ENCODE measurements at places on chromosomes 3 and 15. TPM values are rescaled to one million over a fixed set of nuclear protein-coding genes. Genes with fewer than 3 reads are reported as not detected.

DNA sequence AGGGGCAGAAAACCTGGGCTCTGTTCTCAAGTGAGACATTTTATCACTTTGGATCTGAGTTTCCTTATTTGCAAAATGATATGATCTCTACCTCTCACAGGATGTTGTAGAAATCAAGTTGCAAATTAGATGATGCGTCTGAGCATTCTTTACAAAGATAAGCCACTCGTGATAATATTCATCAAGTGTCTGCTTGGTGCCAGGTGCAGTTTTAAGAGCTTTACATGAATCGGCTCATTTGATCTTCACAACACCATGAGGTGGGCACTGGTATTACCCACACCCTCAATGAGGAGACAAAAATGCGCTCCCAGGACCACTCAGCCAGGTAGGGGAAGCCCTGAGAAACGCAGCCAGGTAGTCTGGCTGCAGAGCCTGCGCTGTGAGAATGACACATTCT, 59.1 kb upstream of the CA12 start:
- H3K36me3 ChIP-seq: no peaks in the 10 kb centered on the region
- DNase-seq: no peak
- H3K4me1 ChIP-seq: peaks cover 10% of the 10 kb centered on the region

GRCh38 chr3:192848371-192849233, 69.1 kb downstream of the MB21D2 start:
- H3K36me3 ChIP-seq: no peaks in the 10 kb centered on the region
- H3K27ac ChIP-seq: no peak overlapping the region
- DNase-seq: no peak
- peaks cover 52% of the 10 kb centered on the region for H3K4me1 ChIP-seq
- no peak overlapping the region for H3K4me3 ChIP-seq
- no peaks in the 10 kb centered on the region for H3K27me3 ChIP-seq

DNA sequence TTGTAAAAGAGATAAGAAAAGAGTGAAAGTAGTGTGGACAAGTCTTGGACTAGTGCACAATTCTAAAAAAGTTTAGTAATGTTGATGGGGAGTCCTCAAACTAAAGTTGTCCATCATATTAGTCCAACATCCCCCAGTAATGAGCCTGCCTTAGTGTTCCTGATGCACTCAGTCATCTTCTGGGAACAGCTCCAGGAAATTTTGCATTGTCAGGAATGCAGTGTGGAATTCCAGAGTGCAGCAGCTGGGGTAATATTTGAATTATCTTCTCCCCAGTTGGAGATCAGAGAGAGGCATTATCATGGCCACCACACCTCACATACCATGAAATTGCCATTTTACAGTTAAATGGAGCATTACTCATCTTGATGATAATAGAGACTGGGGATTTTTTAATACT, 528.8 kb upstream of the NAALADL2 start:
- DNase-seq: no peak
- H3K27ac ChIP-seq: no peak overlapping the region
- no peaks in the 10 kb centered on the region for H3K4me1 ChIP-seq
- no peaks in the 10 kb centered on the region for H3K27me3 ChIP-seq

DNA sequence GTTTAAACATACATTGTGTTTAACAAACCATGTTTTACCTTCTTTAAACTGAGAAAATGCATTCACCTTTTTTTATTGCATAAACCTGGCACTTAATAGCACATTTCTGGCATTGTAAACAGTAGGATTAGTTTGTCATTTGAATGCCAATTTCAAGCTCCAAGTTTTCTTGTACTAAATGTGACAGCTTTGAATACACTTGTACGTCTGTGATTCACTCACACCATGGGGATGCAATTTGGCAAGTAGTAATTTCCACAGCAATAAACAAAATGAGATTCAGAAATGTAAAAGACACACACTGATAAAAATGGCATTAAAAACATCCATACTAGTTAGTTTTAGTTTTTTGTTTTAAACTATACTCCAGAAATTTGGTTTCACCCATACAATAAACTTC, 598.9 kb downstream of the SI start:
- no peaks in the 10 kb centered on the region for H3K36me3 ChIP-seq
- no peak overlapping the region for H3K27ac ChIP-seq
- no peak overlapping the region for H3K4me3 ChIP-seq
- no peaks in the 10 kb centered on the region for H3K4me1 ChIP-seq
- H3K27me3 ChIP-seq: no peaks in the 10 kb centered on the region
- no peak for DNase-seq

GRCh38 chr15:80967451-80967850, 22.2 kb downstream of the MESD start:
- H3K27me3 ChIP-seq: no peaks in the 10 kb centered on the region
- no peak for DNase-seq
- no peak overlapping the region for H3K4me3 ChIP-seq

DNA sequence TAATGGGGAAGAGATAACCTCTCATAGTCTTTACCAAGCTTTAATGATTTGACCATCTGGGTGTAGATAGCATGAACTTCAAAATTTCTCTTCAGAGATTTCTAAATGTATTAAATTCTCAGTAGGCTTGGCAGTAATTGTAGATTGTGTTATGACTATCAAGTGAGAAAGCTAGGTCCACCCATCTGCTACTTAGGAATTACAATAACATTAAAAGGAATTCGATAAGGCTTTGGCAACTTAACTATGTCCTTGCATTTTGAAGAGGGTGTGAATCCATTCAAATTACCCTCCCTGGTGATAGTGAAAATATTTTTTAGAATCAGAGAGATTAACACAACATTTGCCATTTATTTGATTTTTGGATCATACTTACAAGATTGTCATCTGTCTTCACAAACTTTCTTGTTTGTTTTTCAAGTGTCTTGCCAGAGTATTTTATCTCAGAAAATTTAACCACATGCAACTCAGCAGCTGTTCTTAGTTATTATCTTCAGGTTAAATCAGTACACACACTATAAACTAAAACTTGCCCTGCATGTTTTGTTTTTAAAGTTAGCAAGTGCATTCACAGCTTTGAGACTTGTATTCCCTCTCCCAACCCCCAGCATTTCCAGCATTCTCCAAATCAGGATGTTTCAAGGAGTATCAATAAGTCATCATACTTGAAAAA, 69.6 kb upstream of the COL8A1 start:
- H3K27ac ChIP-seq: no peak overlapping the region
- no peaks in the 10 kb centered on the region for H3K4me1 ChIP-seq
- no peak overlapping the region for H3K4me3 ChIP-seq

DNA sequence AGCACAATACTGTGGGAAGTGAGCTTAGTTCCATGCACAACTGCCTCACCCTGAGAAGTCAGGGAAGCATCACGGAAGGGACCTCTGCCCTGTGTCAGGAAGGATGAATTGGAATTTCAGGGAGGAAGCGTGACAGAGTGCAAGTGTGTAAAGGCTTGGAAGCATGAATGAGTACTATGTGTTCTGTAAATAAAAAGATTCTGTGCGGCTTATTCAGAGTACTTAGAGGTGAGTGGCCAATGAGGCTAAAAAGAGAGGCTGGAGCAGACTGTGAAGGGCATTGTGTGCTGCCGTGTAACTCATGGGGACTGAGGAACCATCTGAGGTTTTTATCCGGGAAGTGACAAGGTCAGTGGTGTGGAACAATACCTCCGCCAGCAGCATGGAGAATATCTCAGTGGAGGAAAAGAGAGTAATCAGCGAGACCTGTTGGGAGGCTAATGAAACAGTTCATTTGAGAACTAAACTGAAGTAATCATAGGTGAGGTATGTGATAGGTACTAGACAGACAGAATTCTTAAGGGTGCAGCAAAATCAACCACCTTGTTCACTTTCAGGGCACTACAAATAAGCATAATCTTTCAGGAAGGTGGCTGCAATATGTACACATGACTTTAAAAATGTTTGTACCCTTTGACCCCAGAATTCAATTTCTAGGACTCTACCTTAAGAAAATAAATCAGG, 64.9 kb upstream of the SPRED1 start:
- no peaks in the 10 kb centered on the region for H3K36me3 ChIP-seq
- DNase-seq: no peak
- no peaks in the 10 kb centered on the region for H3K27me3 ChIP-seq
- no peak overlapping the region for H3K4me3 ChIP-seq
- H3K4me1 ChIP-seq: no peaks in the 10 kb centered on the region
- no peak overlapping the region for H3K27ac ChIP-seq

PRR20G gene
- total RNA-seq: not detected

C2CD4A gene
- total RNA-seq: not detected

GOLGA6D gene
- total RNA-seq: not detected

ASB7 gene
- 13.8 TPM for total RNA-seq

All from esophagus muscularis mucosa (tissue), 4 donors.